Stimulated activated CD4-positive, alpha-beta T cell treated with anti-CD3 and anti-CD28 coated beads, Interleukin-1b, Interleukin-23, amount 100 ng/mL, for 48 hours (primary cell): ENCODE measurements at places on chromosomes 2 and 18.

GRCh38 chr2:11577101-11577883, 43.4 kb downstream of the GREB1 start:
- DNase-seq = no peak

DNA sequence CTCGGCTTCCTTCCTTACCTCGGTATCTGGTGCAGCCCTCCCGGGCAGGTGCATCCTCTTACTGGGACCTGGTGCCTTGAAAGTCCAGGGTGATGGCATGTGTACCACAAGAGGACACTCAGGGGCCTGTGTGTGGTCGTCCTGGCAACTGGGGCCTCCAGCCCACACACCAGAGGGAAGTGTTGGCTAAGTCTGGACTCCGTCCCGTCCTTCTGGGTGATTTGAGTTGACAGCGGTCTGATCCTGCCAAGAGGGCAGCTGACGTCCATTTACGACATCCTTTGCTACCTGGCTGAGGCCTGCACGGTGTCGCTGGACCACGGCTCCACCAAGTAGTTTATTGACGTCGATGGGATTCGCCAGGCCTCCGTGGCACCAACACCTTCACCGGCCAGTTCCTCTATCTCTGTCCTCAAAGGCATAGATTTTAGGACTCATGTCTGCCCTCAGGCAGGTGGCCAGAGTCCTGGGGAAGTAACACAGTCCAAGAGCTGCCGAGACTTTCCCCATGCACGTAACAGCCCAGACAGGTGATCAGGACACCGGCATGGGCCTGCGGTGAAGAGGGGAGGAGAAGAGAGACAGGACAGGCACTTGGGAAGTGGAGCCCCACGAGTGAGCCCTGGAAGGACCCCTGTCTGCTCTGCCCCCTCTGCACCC, 186.0 kb upstream of the HDAC4 start:
- DNase-seq = no peak

DNA sequence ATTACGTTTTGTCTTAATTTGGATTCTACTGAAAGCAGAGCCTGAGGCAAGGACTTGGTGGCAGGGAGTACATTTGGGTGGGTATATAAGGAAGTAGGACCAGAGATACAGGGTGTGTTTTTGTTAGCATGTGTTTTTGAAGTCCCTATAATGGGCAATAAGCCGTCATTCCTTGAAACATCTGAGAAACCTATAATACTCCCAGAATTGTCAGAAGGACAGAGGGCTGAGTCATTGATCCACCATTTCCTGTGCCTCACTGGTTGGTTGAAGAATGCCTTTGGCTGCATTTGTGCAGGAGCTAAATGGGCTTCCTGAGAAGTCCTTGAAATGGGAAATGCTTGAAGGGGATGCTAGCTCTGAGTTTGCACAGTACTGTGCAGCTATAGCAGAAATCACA, 281.8 kb upstream of the ZEB2 start:
- no peak for DNase-seq

DNA sequence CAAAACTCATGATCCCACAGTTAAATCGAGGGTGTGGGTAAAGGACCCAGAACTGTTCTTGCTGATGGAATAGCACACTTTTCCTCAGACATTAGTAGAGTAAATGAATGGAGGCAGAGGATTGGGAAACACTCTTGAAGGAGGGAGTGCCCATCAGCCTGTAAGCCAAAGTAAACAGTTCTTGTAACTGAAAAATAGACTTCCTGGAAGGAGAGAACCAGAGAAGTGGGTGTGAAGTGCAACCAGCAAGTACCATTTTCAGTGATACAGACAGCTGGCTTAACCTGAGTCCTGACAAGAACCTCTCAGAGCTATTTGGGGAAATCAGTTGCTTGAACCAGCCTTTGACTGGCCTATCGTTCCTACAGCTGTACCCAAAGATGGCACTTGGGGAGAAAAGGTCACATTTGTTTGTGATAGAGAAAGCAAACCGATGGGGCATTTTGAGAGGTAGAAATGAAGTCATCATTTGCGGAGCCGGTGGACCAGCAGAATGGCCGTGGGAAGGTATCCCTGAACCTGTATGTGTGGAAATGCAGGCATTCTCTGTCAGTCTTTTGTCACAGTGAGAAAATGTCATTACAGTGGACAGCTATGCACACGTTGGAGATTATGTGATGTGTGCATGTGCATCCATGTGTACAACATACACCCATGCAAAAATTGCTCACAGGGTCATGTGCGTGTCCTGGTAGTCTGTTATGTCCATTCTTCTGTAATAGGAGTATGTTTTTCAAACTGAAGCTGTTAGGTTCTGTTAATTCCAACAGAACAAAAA, 17.8 kb downstream of the CRIM1 start:
- DNase-seq = no peak
